ENCODE measurements at places on chromosomes 3 and 15. TPM values are rescaled to one million over a fixed set of nuclear protein-coding genes. Genes with fewer than 3 reads are reported as not detected.
A peak's percentile ranks its signal among the peaks of the same experiment; 100 is the strongest.

The FANCD2OS gene
- not detected for polyA plus RNA-seq

The CLEC3B gene
- polyA plus RNA-seq, result 7.6 TPM

The GTF2A2 gene
- polyA plus RNA-seq, result 211 TPM

The DTX3L gene
- 38.3 TPM for polyA plus RNA-seq

The SPATA16 gene
- not detected for polyA plus RNA-seq

The WDR93 gene
- not detected for polyA plus RNA-seq

The NPAP1 gene
- not detected for polyA plus RNA-seq

The ANKUB1 gene
- polyA plus RNA-seq, result not detected

The HCN4 gene
- polyA plus RNA-seq, result not detected

The PSMA4 gene
- polyA plus RNA-seq, result 263 TPM

The GUCA1C gene
- polyA plus RNA-seq, result not detected

DNA sequence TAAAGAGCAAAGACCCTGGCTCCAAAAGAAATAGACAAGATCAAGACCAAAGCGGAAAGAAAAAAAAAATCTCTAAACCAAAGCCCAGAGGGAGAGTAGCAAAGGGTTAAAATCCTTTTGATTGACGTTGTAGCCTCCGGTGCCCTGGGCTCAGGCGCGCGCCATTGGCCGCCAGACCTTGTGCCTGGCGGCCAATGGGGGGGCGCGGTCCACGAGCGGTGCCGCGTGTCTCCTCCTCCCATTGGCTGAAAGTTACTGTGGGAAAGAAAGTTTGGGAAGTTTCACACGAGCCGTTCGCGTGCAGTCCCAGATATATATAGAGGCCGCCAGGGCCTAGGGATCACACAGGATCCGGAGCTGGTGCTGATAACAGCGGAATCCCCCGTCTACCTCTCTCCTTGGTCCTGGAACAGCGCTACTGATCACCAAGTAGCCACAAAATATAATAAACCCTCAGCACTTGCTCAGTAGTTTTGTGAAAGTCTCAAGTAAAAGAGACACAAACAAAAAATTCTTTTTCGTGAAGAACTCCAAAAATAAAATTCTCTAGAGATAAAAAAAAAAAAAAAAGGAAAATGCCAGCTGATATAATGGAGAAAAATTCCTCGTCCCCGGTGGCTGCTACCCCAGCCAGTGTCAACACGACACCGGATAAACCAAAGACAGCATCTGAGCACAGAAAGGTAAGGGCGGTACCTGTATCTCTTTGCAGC, at the start of gene HES1:
TSS of gene HES1 (plus strand) at position 343 of the 713 bp plus-strand sequence. CDS start at position 576, 233 bp downstream.
- DNase-seq, result peak; percentile 27

DNA sequence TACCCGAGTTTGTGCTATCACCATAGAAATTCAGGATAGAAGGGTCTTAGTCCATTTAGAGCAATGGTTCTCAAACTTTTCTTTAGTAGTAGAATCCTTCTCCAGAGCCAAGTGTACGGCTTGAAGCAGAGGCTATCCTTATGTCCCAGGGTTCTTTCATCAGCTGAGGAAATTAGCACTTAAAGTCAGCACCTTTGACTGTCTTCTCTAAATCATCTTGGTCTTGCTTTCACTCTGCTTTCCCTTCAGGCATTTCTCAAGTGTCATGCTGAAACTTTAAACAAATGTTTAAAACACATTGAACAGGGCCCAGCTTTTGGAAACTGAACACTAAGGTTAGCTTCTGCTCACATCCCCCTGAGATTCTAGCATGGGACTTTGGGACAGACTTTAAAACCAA, 78.2 kb downstream of the TM4SF4 start:
- no peak for DNase-seq

DNA sequence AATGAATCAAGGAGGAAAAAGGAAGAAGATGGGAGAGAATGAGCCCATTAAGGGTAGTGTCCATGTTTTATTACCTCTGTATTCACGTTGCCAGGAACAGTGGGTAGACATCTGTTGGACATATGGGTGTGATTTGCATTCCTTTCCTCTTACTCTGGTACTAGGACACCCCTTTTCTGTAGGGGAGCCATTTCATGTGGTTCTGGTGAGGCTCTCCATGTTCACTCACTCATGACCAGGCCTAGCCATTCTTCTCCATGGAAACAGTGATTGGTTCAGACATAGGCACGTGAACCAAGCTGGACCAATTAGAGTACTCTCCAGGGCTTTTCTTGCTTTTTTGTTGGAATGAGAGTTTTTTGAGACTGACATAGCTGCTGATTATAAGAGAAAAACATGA, 39.6 kb upstream of the PDCD6IP start:
- DNase-seq, result no peak

DNA sequence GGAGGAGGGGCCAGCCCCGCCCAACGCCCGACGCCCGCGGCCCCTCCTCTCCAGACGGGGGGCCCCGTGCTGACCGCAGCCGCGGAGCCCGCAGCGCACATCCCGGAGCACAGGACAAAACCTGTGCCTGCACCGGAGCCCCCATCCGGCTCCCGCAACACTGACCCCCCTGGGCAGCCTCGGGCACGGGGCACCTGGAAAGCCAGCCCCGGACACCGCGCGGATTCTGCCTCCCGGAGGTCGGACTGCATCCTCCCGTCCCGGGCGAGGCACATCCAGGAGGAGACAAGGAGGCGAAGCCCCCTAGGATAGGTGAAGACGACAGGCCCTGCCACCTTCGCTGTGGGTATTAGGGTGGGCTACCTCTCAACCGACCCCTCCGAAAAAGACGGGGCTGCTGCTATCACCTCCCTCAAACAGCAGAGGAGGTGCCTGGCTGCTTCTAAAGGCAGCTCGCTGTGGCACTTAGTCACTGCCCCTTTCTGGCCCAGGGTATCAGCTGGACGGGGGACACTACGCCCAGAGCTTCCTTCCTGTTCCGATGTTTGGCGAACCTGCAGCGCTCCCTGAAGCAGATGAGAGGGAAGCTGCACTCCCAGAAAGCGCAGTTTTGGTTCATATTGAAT, 10.6 kb downstream of the XXYLT1 start:
- no peak for DNase-seq

DNA sequence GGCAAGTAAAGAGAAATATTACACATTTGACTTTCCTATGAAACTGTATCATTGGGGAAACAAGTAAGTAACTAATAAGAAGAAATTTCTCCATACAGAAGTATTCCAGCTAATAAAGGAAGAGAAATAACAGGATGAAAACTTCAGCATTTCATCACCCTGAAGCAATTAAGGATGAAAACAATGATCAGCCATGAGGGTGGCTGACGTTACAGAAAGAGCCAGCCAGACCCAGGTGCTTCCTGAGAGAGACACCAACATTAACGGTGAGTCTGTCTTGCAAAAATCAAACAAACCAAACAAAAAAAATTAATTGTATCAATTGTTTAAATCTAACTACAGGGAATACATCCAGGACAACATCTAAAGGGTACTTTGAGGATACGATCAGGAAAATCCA, 190.0 kb downstream of the ARRDC4 start:
- DNase-seq, result no peak

GRCh38 chr3:64520334-64520733, 167.5 kb downstream of the ADAMTS9 start:
- no peak for DNase-seq

GRCh38 chr3:37742121-37742520, 119.6 kb upstream of the CTDSPL start:
- DNase-seq, result no peak

DNA sequence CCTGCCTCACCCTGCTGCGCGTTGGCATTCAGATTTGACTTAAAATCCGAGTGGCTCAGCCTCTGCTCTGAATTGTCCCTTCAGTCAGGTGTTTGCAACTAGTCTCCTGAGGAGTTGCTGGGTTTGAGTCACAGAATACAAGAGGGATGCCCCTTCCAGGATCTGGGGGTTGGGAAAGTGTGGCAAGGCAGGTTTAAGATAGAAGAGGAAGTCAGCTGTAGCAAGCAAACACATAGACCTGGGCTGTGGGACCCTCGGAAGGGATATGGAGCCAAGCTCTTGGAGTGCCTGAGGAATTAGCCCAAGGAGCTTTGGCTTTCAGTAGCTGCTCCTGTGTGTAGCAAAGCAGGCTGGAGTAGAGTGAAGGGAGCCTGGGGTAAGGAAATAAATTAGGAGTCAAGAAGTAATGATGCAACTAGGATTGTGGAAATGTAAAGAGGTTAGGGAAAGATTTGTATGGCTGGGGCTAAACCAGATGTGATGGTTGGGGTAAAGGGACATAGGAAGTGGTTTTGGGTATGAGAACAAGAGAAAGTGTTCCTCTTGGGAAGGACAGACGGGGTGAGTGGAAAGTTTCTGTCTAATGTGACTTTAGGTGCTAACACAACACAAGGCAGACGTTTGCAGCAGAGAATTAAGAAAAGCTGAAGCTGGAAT, 41.2 kb downstream of the RAB7A start:
- no peak for DNase-seq

DNA sequence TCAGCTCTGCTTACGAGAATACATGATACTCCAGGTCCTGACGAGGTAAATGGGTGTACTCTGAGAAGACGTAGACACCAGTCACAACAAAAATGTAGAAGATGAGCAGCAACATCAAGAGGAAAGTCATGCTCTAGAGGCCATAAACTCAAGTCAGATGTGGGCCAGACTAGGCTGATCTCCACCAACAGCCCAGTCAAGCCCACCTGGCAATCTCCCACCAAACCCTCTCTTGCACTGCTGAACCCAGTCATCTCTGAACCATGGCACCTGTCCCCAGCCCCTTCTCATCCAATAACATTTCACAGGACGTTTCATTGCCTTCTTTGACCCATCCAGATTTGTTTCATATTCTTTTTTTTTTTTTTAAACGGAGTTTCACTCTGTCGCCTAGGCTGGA, 10.8 kb upstream of the PDIA3 start:
- no peak for DNase-seq

DNA sequence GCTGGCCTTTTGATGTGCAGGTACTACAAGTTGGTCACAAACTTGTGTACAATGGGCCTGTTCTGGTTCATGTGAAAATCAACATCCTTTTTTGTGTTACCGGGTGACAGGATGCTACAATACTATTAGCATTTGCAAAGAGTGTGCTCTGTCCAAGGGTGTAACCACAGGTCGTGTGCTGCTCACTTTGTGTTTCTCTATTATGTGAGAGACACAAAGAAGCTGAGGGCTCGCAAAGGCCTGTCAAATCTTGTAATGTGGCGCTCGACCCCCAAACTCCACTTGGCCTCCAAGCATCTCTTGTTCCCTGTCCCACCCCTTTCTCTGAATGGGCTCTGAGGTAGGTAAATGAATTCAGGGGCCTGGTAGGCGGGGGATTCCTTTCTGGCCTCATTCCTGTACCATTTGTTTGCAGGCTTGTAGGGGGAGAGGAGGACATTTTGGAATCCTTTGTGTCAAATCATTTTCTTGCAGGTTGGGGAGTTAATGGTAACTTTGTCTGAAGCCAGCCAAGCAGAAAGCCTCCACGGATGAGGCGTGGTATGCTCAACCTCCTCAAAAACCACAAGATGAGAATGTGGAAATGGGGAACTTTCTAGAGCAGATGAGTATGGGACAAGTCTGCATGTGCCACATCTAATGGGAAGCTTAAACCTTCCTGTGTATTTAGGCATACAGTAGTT, 109.1 kb downstream of the OPA1 start:
- DNase-seq, result no peak

GRCh38 chr3:30607032-30607833, 832 bp downstream of the TGFBR2 start:
- DNase-seq, result peak; percentile 68

GRCh38 chr3:123688241-123688747, 103.4 kb upstream of the HACD2 start:
- no peak for DNase-seq

- no peak for DNase-seq
These were observed 528 bp upstream of the NIT2 start for GRCh38 chr3:100333970-100334487.

GRCh38 chr3:113205481-113205880, 5.9 kb upstream of the BOC start:
- no peak for DNase-seq

- DNase-seq, result no peak
These were observed 69.6 kb downstream of the LRTM1 start for GRCh38 chr3:54858093-54858785.

DNA sequence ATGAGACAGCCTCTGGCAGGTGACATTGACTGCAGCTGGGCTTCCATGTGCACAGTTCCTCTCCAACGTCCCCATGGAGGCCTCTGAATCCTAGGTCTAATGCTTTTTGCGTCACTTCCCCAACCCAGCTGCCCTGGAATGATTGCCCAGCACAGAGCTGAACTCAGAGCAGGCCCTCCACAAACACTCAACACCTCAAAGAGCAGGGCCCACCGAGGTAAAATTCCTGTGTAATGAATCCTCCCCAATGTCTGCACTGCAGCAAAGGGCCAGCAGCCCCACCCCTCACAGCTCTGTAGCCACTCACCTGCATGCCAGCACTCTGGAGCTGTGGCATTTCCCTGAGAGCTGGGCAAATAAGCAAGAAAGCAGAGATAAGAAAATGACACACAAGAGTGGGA, 42.6 kb upstream of the DUSP7 start:
- no peak for DNase-seq

- DNase-seq, result no peak
These were observed 446.8 kb upstream of the DPH6 start for GRCh38 chr15:35992791-35993190.

DNA sequence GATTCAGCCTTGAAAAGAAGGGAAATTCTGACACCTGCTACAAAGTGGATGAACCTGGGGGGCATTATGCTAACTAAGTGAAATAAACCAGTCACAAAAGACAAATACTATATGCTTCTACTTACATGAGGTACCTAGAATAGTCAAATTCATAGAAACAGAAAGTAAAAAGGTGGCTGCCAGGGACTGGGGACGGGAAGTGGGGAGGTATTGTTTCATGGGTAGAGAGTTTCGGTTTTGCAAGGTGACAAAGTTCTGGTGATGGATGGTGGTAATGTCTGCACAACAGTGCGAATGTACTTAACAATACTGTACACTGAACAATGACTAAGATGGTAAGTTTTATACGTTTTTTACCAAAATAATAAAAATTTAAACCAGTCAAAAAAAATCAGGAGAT, 4.8 kb downstream of the IDH2 start:
- peak; percentile 82 for DNase-seq

DNA sequence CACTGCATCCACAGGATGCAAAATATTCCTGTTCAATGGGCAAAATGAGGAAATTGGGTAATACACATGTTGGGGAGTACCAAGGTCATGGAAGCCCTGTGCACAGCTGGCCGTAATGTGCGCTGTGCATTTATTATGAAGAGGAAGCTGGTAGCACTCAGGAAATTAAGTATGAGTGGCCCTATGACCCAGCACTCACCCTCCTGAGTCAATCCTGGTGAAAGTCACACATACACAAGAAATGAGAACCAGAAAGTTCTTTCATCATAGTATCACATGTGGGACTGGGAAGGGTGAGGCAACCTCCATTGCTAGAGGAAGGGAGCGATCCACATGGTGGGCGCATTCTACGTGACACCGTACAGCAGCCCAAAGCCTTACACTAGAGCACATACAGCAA, 11.4 kb upstream of the PRR20G start:
- no peak for DNase-seq

DNA sequence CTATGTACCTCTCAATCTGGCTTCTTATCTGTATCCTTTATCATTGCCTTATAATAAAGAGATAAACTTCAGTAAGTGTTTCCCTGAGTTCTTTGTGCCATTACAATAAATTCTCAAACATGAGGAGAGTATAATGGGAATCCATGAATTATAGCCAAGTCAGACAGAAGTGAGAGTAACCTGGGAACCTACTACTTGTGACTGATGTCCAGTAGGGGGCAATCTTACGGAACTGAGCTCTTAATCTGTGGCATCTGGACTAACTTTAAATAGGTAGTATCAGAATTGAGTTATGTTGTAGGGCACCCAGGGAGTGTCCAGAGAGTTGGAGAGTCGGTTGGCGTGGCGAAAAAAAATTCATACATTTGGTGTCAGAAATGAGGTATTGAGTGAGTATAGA, 542.6 kb downstream of the ZBBX start:
- DNase-seq, result no peak

GRCh38 chr3:73469331-73469730, 155.4 kb downstream of the PDZRN3 start:
- no peak for DNase-seq
